ENCODE measurements at places on chromosomes 13 and 19. TPM values are rescaled to one million over a fixed set of nuclear protein-coding genes. Genes with fewer than 3 reads are reported as not detected.

Gene SIGLEC12
- polyA plus RNA-seq = 0.04 TPM

Gene BICRA
- 12.4 TPM for polyA plus RNA-seq

DNA sequence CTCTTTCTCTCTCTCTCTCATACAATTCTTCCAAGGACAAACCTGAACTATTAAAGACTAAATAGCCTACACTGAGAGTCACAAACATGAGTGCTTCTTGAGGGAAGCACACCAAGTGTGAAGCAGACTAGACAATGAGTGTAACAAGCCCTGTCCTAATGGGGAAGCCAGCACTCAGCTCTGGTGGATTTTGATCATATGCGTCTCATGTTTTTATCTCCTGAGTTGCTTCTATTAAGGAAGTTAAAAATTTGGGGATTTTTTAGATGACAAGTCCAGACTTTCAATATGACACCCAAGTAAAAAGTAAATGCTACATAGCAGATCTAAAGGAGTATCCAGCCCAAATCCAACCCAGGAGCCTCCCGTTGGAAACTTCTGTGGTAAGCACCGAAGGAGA is 437.8 kb downstream of the RFC3 start:
- DNase-seq = no peak

Gene SULT2A1
- polyA plus RNA-seq = not detected

Measured in right renal pelvis (tissue), 4 donors.